Astrocyte (in vitro differentiated cells and primary cell): ENCODE measurements at places on chromosomes 4 and X. TPM values are rescaled to one million over a fixed set of nuclear protein-coding genes. Genes with fewer than 3 reads are reported as not detected.

DNA sequence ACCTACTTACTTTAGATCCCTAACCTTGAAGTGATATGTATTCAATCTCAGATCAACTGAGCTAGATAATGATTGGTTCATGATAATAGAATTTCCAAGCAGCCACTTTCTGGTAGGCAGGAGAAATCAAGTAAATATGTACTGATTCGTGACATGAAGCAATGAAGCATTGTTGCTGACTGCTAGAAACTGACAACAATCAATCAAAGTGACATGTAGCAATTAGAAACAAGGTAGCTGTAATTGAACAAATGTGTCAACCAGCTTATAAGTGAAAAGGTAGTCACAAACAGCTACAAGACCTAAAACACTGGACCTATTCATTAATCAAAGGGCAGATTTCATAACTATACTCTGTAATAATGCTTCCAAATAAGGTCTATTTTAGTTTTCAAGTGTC, 62.4 kb downstream of the PABPC4L start:
- DNase-seq: no peak

- peak; percentile 6 for DNase-seq
These were observed 16.5 kb upstream of the PNPLA4 start for GRCh38 chrX:7943600-7944245.

HOPX gene
- total RNA-seq: 0.94 and 1.7 TPM in 2 replicates

- DNase-seq: no peak
These were observed 40.6 kb upstream of the MXD4 start for GRCh38 chr4:2302387-2303119.

DNA sequence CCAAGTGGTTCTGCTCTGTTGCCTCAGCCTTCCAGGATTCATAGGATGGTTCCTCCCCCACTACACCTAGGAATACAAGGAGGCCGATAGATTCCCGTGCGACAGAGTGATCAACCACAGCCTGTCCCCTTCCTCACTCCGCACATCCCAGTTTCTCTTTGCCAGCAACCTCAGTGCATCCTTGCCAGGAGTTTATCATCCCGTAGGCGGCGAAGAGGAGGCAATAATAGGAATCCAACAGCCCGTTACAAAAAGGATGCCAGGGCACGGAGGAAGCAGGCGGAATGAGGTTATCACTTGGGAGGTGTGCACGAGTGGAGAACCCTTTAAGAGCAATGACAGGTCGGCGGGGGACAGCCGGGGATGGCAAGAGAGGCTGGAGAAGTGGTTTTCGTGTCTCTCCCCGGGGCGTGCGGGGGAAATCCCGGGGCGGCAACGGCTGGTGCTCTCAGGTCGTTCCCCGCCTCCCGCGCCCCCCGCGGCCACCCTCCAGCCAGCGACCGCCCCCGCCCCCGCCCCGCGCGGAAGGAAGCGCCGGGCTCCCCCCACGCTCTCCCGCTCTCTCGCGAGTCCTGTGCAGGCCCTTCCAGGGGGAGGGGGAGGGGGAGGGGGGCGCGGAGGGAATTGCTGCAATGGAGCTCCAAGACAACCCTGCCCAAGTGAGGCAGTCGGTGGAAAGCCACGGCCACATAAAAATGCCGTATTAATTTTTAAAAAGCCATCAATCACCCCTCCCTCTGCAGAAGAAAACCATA, 1.6 kb downstream of the PPP3CA start:
- DNase-seq: no peak

- DNase-seq: no peak
These were observed 495.3 kb downstream of the UBE2NL start for GRCh38 chrX:144379156-144379555.

TRIM60 gene
- not detected in 2 replicates for total RNA-seq

DNA sequence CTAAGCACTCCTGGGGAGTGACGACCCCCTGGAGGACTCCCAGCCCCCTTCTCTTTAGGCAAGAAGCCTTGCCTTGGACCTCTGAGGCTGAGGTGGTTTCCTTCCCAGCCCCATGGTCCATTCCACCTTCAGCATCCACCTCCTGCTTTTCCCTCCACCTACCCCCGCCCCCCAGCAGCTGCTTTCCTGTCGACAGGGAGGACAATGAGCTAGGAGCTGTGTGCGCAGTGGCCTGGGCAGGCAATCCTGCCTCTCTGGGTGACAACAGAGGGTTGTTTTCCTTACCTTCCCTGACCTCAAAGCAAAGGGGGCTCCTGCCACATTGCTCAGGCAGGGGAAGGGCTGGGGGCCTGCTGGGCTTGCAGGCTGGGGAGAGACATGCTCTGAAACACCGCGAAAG, 123.5 kb downstream of the BCOR start:
- no peak for DNase-seq

GRCh38 chr4:87410157-87410556, 12.2 kb upstream of the NUDT9 start:
- peak; percentile 41 for DNase-seq

CCKAR gene
- total RNA-seq: not detected in 2 replicates

- DNase-seq: no peak
These were observed 2.6 kb downstream of the MCUB start for GRCh38 chr4:109562457-109563239.

MSMO1 gene
- 136 and 179 TPM in 2 replicates for total RNA-seq
